ENCODE measurements at places on chromosomes 1 and 21.

DNA sequence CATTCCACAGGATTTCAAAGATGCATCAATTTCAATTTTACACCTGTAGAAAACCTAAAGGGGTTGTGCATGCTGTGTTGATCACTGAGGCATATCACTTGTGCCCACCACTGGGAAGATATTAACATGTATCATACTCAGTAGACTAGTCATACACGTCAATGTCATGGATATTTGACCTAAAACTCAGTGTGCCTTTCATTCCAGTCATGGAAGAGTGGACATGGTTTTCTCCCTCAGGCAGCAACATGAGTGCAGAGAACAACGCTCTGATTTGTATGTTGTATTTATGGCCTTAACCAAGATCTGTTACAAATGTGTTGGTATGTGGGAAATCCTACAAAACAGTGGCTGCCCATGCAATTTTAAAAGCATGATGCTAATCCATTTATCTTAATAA, 6.1 kb upstream of the C1orf53 start:
- DNase-seq, result no peak

- no peak for DNase-seq
Observed at GRCh38 chr1:203045821-203046594, 19.7 kb downstream of the PPFIA4 start.

DNA sequence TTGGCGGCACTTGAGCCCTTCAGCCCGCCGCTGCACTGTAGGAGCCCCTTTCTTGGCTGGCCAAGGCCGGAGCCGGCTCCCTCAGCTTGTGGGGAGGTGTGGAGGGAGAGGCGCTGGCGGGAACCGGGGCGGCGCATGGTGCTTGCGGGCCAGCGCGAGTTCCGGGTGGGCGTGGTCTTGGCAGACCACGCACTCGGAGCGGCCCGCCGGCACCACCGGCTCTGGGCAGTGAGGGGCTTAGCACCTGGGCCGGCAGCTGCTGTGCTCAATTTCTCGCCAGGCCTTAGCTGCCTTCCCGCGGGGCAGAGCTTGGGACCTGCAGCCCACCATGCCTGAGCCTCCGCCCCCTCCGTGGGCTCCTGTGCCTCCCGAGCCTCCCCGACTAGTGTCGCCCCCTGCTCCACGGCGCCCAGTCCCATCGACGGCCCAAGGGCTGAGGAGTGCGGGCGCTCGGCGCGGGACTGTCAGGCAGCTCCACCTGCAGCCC, 673.7 kb upstream of the BRINP3 start:
- no peak for DNase-seq

GRCh38 chr1:50231209-50231608, 122.5 kb downstream of the ELAVL4 start:
- DNase-seq, result no peak

DNA sequence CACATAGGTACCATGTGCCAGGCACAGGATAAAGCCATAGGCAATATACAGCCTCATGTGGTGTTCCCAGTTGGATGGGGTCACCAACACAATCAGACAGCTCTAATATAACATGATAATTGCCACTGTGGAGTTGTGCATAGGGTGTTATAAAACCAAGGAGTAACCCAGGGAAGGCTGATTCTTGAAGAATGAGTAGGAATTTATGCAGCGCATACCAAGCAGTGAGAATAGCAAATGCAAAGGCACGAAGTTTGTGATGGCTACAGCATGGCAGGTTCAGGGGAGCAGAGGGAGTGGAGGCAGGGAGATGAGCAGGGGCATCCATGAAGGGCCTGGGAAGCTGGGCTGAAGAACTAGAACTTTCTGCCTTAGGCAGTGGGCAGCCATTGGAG, 20.4 kb upstream of the SLC2A1 start:
- no peak for DNase-seq

DNA sequence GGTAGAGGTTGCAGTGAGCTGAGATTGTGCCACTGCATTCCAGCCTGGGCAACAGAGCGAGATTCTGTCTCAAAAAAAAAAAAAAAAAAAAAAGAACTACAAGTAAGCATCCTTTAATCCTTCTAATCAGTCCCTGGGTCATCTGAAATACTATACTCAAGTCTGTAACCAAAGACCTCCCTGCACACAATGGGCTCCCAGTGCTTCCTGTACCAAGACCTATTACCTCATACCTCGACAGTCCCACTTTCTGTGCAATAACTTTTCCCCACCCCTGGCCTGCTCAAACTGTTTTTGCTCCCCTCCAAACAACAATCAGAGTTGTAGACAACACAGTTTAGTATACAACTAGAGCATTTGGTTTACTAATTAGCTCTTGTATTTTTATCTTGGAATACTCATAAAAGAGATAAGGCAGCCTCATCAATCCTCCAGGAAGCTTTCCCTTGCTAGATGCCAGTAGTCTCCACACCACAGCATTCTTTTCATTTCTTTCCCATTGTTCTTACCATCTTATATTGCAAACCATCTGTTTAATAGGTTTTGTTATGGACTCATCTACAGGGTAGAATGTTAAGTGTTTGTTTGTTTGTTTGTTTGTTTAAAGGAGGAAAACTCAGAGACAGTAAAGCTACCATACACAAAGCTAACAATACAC, 19.2 kb upstream of the RLF start:
- DNase-seq, result no peak

- no peak for DNase-seq
Observed at GRCh38 chr21:36756527-36756926, 57.6 kb downstream of the SIM2 start.

GRCh38 chr21:33736569-33736968, 94.3 kb downstream of the ITSN1 start:
- no peak for DNase-seq

DNA sequence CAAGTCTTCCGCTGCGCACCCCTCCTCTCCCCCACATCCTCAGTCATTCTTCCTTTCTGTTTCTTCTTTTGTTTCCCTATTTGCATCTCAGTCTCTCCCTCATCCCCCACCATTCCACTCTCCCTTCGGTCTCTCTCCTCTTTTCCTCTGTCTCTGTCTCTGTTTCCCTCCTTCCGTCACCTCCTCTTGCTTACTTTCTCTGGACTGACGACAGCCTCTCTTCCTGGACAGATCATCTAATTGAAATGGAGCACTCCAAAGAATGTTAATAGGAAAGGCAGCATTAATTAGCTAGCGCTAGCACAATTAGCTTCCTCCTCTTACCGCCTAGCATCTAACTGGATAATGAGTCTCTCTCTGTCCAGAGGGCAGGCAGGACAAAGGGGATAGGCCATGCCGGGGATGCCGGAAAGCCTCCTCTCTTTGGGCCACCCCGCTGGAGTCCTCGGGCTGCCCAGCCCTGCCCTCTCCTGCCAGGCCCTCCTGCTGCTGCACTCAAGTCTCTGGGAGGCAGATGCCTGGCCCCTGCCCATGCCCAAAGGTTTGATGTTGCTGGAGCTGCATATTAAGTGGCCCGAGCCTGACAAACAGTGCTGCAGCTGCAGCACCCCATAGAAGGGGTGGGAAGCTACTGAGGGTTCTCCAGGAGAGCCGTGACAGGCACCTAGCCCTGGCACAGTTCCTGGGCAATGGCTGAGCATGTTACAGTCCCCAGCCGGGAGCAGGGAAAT, 20.8 kb downstream of the DISP3 start:
- DNase-seq, result no peak

- DNase-seq, result no peak
Observed at GRCh38 chr1:217562229-217562878, 68.5 kb downstream of the GPATCH2 start.

DNA sequence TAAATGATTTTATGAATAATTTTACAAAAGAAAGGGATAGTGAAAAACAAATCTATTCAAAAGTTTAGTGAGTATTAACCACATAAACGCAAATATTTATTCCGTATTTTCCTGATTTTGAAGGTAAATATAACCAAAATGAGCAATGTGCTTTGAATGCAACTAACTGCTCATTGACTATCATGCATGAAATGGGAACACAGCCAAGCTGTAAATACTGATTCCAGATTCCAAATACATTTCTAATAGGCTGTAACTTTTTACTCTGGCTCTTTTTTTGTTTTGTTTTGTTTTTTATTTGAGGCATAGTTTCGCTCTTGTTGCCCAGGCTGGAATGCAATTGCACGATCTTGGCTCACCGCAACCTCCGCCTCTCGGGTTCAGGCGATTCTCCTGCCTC, 41.8 kb downstream of the SELENOF start:
- no peak for DNase-seq

DNA sequence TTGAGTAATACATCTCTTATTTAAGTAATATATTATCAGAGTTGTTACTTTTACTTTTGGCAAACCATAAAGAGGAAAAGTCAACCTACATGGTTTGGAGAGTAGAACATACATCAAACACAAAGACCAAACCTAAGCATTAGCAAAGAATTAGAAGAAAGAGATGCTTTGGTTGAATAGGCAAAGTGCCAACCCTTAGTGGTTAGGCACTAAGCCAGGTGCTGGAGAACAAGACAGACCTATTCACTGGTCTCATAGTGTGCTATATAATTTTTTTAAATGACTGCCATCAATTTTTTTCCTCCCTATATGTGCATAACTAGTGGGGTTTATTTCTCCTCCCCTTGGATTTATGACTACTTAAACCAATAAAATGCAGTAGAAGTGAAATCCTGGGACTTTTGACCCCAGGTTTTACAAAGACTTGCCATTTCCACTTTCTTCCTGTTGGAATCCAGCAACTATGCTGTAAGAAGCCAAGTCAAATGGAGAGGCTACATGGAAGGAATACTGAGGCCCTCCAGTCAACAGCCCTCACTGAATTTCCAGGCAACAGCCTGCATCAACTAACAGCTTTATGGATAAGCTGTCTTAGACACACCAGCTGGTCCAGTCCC, 69.8 kb upstream of the HAO2 start:
- peak; percentile 15 for DNase-seq

GRCh38 chr1:109793486-109794318, 30.0 kb upstream of the EPS8L3 start:
- DNase-seq, result no peak

GRCh38 chr1:44860331-44860730, 17.3 kb upstream of the PTCH2 start:
- no peak for DNase-seq

DNA sequence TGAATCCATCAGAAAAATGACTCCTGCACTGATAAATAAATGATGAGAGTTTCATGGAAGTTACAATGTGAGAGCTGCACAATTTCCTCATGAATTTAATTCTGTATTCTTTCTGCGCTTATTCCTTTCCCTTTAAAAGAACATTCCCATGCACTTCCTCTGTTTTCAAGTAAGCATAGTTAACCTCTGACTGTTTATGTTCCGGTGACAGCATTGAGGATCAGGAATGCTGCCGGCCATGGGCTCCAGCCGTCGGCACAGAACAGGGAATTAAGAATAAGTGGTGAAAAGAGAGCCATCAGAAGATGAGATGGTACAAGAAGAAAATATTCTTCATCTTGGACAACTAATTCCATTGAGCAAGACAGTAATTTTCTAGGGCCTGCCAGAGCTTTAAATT, 65.3 kb downstream of the SUSD4 start:
- DNase-seq, result no peak

DNA sequence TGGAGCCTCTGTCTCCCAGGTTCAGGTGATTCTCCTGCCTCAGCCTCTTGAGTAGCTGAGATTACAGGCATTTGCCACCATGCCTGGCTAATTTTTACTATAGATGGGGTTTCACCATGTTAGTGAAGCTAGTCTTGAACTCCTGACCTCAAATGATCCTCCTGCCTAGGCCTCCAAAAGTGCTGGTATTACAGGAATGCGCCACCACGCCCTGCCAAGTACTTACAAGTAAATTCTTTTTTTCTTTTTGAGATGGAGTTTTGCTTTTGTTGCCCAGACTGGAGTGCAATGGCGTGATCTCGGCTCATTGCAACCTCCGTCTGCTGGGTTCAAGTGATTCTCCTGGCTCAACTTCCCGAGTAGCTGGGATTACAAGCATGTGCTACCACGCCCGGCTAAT, 42.5 kb downstream of the RPRD2 start:
- DNase-seq, result no peak

DNA sequence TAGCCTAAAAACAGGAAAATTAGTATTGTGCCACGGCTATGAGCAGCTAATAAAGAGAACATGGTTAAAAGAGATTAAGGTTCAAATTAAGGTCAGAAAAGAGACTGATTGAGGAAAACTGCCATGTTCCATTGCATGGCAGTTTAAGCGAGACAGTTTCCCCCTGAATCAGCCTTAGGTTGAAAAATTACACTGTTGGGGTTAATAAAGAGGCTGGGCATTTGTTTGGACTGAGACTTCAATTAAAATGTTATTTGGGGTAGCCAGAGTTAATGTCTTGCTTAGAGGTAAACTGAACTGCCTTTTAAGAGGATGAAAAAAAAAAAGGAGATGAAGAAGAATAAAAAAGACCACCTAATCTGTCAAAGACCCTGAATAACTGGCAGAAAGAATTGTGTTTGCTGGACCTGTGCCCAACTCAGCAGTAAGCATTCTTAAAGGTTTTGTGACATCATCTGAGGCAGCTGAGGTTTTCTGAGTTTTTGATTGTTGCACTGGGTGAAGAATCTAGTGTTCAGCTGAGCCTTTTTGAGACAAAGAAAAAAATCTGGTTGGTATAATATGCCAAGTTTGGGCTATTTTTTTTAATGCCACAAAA, 17.7 kb upstream of the PROX1 start:
- no peak for DNase-seq

DNA sequence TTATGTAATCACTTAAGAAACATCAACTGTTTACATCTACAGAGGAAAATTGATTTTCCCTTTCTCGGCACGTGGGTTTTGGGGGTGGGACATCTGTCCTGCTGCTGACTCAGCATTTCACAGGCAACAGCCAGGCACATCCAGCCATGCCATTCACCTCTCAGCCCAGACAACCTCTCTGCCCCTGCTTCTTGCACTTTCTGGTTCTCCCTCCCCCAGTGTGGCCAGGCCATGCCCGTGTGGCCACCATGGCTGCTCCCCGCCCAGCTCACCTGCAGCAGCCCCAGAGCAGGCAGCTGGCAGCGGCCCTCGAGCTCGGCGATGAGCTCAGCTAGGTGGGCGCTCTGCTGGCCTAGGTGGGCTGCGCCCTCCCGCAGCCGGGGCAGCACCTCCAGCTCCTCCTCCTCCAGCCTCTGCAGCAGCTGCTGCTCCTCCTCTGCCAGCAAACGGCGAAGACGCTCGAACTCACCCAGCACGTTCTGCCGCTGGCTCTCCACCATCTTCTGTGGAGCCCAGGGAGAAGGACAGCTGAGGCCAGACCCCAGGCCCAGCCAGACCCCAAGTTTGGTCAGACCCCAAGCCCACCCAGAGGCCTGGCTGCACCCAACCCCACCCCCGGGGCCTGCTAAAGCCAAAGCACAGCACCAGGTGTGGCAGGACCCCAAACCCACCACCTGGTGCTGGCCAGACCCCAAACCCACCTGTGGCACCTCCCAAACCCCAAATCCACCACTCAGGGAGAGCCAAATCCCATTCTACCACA, 5.8 kb downstream of the TRIM11 start:
- no peak for DNase-seq

- no peak for DNase-seq
Observed at GRCh38 chr1:31027693-31028526, 37.6 kb downstream of the PUM1 start.

DNA sequence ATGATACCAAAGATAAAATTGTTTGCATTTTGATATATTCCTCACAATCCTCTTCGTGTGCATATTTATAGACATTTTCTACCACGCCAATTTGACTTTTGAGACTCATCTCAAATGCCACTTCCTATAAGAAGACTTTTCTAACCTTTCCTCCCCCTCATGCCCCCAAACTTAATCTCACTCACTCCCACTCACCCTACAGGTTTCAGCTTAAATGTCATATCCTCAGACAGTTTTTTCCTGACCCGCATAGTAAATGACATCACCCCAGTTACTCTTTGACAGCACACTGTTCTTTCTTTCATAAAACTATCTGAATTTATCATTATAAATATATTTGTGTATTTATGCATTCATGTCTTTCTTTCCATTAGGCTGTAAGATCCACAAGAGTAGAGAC, 29.6 kb upstream of the RGS8 start:
- DNase-seq, result no peak

All from NCI-H187 (cell line).